D721Med (cell line): ENCODE measurements at places on chromosomes 4 and X.
A peak's percentile ranks its signal among the peaks of the same experiment; 100 is the strongest.

DNA sequence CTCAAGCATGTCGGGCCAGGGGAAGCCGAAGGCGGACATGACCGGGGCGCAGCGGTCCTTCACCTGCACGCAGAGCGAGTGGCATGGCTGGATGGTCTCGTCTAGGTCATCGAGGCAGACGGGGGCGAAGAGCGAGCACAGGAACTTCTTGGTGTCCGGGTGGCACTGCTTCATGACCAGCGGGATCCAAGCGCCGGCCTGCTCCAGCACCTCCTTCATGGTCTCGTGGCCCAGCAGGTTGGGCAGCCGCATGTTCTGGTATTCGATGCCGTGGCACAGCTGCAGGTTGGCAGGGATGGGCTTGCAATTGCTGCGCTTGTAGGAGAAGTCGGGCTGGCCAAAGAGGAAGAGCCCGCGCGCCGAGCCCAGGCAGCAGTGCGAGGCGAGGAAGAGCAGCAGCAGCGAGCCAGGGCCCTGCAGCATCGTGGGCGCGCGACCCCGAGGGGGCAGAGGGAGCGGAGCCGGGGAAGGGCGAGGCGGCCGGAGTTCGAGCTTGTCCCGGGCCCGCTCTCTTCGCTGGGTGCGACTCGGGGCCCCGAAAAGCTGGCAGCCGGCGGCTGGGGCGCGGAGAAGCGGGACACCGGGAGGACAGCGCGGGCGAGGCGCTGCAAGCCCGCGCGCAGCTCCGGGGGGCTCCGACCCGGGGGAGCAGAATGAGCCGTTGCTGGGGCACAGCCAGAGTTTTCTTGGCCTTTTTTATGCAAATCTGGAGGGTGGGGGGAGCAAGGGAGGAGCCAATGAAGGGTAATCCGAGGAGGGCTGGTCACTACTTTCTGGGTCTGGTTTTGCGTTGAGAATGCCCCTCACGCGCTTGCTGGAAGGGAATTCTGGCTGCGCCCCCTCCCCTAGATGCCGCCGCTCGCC, at the start of gene SFRP2:
TSS of gene SFRP2 (minus strand) at position 671 of the 864 bp plus-strand sequence. CDS start at position 423, 248 bp downstream.
- peak; percentile 66 for DNase-seq

GRCh38 chr4:5009796-5010195, 9.5 kb downstream of the CYTL1 start:
- DNase-seq: no peak

GRCh38 chrX:16931371-16931770, 15.1 kb upstream of the REPS2 start:
- no peak for DNase-seq

GRCh38 chrX:123481913-123482851, 250.7 kb downstream of the THOC2 start:
- no peak for DNase-seq

DNA sequence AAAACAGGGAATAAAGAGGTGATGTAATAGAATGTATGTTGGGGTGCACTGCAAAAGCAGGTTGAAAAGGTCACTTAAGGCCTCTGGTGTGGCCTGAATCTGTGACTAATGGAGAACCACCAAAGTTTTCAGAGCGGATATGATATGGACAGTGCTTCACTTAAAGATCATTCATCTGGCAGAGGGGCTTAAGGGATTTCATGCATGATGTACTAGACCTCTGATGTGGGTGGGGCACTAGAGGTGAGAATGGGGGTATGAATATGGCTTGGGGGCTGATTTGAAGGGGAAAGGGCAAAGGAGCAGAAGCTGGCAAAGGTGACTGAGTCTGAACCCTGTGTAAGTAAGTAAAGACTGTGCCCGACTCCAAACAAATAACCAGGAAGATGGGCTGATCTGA, 62.4 kb upstream of the MCF2 start:
- no peak for DNase-seq

GRCh38 chr4:7768736-7769135, 170.9 kb downstream of the AFAP1 start:
- DNase-seq: no peak

DNA sequence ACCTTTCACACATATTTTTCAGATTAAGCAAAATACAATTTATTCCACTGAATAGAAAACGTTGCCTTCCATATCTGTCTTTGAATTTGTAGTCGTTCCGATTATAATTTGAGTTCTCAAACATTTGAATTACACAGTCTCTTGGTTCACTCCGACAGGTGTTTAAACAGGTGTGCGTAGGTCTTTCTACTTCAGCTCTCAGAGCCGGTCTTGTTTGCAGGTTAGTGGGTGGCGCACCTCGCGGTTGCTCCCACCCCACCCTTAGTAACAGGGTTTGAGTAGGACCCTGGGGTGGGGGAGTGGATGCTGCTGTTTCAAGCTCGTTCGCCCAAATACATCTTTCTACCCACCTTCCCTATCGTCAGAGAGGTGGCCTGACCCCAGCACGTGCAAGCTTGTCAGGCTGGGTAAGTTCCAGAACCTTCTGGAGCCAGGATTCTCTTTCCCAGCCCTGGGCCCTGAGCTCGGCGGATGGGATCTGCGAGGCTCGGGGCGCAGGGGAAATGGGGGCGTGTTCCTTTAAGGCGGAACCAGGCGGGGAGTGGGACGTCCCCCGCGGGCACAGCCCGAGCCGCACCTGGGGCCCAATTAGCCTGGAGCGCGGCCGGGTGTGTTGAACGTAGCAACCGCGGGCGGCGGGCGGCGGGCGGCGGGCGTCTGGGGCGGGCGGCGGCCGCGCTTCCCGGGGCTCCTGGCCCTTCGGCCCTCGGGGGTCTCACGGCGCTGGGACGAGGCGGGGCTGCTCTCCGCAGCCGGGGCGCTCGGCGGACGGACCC, at the start of gene FAM149A:
TSS of gene FAM149A (plus strand) at position 591 of the 776 bp plus-strand sequence.
- no peak for DNase-seq

- no peak for DNase-seq
These were observed 69.1 kb upstream of the UCP1 start for GRCh38 chr4:140637836-140638235.

DNA sequence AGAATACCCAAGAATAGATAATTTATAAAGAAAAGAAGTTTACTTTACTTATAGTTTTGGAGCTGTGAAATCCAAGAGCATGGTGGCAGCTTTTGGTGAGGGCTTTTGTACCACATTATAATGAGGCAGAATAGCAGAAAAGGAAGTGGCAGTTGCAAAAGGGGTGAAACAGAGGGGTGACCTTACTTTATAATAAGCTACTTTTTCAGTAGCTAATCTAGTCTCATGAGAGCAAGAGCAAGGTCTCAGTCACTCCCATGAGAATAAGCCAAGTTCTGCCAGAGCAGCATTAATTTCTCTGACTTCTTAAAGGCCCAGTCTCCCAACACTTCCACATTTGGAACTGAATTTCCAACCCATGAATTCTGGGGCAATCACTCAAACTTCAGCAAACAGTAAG, 502.0 kb downstream of the GBA3 start:
- DNase-seq: no peak

DNA sequence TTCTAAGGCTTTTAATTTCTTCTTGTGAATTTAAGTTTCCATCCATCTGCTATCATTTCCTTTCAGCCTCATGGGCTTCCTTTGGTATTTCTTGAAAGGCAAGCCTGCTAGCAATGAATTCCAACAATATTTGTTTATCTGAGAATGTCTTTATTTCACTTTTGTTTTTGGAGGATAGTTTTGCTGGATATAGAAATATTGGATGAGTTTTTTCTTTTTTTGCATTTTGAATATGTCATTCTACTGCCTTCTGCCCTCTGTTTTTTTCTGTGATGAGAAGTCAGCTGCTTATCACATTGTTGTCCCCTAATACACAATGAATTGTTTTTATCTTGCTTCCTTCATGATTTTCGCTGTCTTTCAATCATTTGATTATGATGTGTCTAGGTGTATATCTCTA, 13.2 kb upstream of the SORCS2 start:
- DNase-seq: no peak
